Astrocyte of the spinal cord (primary cell): ENCODE measurements at places on chromosomes 1 and 21.

DNA sequence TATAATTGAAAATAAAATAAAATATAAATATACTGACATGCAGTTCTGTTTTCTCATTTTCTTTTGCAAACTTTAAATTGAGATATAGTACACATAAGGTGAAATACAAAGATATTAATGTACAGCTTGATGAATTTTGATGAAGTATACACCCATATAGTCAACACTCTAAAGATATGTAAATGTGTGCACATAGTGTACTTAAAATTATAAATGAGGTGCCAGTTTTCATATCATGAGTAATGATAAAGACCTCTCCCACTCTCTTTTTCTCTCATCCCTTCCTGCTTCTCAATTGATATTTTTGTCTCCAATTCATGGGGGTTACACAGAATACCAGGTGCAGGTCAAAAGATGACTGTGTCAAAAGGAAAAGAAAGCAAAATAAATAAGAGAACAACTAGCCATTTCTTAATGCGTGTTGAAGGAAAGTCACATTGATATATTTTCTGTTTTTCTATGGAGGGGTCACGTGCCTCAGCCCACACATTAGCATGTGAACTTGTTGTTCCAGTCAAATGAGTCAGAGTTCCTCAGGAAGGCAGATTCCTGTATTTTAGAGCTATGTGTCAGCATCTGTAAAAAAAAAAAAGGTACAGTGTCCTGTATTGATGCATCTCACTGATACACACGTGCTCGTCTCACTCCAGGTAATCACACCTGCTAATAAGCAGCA lies 64.3 kb upstream of the HOOK1 start:
- DNase-seq, result peak; percentile 88

GRCh38 chr1:231279081-231279480 lies 38.1 kb downstream of the GNPAT start:
- peak; percentile 62 for DNase-seq

GRCh38 chr21:26064506-26064905 lies 106.1 kb downstream of the APP start:
- no peak for DNase-seq

GRCh38 chr1:243543501-243543900 lies 287.7 kb downstream of the SDCCAG8 start:
- DNase-seq, result no peak

DNA sequence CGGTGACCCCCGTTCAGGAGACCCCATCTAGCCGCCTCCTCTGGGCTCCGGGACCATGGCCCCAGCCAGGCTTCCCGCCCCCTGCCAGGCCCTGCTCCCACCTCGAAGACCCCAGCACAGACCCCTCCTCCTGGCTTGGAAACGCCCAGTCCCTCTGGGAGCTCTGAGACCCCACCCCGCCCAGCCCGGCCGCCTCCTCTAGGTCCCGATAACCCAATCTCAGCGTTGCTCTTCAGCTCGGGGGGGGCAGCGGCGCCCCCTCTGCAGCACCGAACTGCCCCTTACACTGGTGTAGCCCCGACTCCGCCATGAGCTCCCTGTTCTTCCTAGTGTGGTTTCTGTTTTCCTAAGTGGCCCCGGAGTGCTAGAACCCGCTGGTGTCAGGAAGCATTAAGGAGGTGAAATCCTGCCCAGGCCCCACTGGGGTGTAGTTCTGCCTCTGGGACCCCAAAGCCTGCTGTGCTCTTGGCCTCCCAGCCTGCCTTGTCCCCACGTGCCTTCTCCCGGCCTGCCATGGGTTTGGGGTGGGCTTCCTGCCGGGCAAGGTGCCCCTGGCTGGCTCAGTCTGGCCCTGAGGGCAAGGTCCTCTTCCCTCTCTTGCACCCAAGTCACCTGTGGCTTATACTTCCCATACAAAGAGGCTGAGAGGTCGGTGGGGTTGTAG lies 10.7 kb upstream of the MMEL1 start:
- no peak for DNase-seq

DNA sequence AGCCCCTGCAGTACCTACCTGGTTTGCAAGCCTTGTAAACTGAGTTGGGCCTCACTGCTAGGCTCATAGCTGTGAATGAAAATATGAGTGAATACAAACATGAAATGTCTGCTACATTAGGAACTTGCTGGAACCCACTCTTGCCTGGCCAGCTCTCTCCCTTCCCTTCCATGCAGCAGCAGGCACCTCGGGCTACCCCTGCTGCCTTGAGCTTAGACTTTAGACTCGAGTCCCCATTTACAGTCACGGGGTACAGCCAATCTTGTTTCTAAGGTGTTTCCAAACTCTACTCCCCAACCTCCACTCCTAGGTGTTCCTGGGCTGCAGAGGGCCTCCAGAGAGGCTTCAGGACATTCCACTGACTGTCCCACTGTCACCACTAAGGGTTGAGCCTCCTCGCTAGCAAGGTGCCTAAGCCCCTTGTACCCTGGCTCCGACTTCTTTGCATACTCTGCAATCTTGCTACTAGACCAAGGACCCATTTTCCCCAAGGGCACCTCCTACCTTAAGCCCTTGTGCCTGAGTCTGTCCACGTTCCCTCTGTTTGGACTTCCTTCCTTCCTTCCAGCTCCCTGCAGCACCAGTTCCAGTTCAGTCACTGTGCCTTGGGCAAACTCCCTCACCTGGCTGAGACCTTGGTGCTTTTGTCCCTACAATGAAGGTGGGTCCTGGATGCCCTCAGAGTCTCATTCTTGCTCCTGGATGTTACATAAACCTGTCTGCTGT lies 36.9 kb downstream of the CDK18 start:
- no peak for DNase-seq

DNA sequence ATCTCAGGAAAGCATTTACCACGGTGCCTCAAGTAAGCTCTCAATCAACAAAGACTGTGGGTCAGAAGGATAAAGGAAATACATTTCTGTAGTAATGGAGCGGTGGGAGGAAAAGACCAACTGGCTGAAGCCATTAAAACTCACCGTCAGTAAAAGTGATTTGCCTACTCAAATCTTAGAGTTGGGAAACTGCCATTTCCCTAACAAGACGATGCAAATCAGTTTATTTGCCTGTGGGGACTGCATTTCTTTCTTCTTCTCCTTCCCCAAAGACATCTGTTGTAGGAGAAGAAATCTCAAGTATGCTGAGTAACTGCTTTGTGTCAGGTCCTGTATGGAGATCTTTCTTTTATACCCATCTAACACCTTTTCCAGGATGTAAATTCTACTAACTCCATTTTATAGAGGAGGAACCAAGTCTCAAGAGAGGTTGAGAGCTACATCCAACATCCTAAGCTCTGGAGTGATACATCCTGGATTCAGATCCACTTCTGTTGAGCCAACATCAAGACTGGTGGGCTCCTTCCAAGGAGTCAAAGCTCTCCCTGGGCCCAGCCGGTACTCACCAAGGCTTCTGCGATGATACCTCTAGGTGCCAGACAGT lies 219.3 kb upstream of the FGGY start:
- DNase-seq, result no peak

DNA sequence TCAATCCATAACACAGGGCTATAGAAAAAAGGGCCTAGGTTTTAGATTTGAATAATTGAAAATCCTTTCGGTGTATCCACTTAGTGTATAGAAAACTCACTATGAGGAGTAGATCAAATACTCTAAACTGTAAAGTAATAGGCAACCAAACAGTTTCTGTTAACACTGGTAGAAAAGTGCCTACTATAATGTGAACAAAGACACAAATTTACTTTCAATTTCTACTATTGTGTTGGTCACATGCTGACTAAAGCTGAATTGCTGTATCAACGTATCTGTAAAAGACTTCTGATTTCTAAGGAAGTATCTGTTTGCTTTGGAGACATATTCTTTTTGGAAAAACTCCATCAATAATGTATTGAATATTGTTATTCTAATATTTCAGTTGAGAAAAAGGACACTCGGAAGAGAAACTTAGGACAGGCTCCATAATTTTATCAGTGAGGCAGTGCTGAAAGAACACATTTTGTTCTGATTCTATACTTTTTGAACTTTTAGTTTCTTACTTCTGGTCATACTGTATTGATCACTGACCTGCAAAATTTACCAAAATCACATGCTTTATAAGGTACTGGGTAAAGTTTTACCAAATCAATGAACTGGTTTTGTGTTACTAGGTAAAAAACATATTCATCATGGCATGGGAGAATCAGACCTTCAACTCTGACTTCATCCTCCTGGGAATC lies at the start of gene OR2M5:
Gene OR2M5 (plus strand): TSS at position 636 of the 686 bp plus-strand sequence. CDS start 0 bp downstream, at position 636.
- no peak for DNase-seq

DNA sequence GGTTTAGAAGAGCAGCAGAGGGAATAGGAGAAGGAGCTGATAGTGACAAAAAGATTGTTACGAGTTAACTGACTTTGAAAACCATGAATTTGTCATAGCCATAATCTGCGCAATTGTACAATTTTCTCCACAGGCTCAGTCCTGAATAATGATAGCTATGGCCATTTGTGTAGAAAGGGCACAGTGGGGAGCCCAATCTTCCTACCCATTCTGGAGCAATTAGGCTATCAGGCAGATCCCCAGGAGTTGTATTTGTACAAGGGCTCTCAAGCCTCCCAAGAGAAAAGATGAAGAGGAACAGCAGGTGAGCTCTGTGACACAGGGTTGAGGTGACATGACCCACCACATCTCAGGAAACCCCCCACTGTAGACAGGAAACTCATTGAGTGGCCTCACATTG lies 42.1 kb upstream of the SAMD13 start:
- DNase-seq, result no peak

GRCh38 chr1:198472119-198472518 lies 68.4 kb downstream of the ATP6V1G3 start:
- DNase-seq, result no peak

DNA sequence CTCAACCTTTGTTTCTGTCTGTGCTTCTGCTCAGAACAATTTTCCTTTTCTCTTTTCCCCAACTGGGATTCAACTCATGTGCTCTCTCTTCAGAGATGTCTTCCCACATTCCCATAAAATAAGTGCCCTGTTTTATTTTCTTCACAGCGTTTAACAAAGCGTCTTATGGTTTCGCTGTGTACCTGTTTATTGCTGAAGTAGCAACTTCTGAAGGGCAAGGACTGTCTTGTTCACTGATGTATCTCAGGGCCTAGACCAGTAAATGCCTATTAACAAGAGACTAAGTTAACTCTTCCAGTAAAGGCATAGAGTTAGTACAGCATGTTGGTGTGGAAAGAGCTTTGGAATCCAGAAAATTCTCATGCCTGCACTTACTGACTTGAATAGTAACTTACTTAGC lies 42.9 kb upstream of the MPZL1 start:
- DNase-seq, result no peak

GRCh38 chr1:113391649-113392271 lies 1.4 kb downstream of the MAGI3 start:
- no peak for DNase-seq

DNA sequence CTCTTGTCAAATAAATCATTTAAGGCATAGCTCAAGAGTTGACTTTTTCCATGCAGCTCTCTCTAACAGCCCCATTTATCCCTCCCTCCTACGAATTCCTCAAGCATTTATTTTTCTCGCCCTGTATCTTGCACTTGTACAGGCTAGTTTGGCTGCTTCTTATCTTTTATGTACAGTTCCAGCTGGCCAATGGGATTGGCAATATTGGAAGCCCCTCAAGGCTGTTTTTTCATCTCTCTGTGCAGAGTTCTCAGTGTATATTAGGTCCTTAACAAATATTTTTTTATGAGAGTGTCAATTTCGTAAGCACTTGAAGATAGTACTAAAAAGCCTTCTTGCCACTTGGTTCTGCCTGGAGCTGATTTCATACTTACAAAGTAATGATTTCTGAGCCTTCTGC lies 356.0 kb downstream of the ST6GALNAC3 start:
- no peak for DNase-seq

- no peak for DNase-seq
Observed at GRCh38 chr1:2605509-2606395, 19.2 kb downstream of the PRXL2B start.

DNA sequence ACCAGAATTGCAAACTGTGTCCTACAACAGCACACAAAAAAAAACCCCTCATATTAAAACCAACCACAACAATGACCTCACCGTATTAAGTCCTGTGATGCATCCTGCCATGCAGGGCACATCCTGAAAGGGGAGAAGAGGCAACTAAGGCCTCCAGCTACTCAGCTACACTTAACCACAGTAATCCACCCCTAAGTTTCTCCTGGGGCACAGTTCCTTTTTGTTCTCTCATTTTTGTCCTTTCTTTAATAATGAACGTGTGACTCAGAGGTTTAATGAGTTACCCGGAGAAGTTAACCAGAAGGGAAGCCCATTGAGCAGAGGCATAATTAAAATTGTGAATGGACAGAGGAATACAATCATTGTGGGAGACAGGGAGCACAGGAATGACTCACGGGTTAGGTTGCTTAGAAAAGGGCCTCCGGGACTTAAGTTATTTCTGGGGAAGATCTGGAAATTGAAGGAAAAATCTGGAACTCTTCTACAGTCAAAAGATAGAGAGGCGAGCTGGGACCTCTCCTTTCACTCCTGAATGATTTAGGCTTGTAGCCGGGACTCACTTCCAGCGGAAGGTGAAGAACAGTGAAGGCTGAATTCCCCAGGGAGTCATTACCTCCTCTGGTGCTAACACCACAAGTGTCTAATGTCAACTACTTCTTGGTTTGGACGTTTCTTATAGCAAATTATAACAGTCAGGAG lies 36.9 kb upstream of the HIVEP3 start:
- peak; percentile 94 for DNase-seq

- no peak for DNase-seq
Observed at GRCh38 chr1:61477301-61477700, 247.6 kb downstream of the TM2D1 start.

GRCh38 chr1:11434501-11434900 lies 44.5 kb upstream of the DISP3 start:
- no peak for DNase-seq

GRCh38 chr21:34821717-34822116 lies 152.9 kb downstream of the CLIC6 start:
- no peak for DNase-seq

DNA sequence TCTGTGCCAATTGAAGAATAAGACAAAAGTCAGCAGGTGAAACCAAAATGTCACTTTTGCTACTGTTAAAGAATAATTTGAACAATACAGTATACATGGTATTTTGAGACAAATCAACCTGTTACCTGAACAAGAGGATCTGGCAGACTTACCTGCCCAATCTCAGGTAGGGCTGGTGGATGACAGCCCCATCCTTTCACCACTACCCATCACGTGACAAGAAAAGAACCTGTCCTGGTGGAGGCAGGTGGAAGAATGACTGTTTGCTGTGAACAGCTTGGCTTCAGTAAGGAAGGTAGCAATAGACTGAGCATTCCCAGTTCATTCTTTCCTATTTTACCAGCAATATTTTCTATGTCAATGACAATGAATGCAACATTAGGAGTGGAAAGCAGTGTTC lies 349.6 kb downstream of the GPATCH2 start:
- no peak for DNase-seq

DNA sequence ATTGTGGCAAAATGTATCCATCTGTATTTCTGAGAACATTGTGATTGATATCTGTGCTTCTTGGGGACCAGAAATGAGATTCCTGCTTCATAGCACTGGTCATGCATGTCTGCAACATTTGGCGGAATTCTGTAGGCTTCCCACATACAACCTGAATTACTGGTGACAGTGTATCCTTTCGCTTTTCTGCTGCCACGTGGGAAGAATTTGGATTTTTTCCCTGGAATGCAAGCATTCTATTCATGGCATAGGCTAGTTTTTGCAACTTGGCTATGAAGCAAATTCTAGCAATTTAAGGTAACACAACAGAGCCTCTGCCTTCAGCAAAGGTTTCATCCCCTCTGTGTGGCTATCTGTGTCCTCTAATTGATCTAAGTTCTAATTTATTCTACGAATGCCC lies 85.9 kb downstream of the BCAR3 start:
- no peak for DNase-seq
